Suprapubic skin (tissue), 4 donors: ENCODE measurements at places on chromosomes 3 and 15.

DNA sequence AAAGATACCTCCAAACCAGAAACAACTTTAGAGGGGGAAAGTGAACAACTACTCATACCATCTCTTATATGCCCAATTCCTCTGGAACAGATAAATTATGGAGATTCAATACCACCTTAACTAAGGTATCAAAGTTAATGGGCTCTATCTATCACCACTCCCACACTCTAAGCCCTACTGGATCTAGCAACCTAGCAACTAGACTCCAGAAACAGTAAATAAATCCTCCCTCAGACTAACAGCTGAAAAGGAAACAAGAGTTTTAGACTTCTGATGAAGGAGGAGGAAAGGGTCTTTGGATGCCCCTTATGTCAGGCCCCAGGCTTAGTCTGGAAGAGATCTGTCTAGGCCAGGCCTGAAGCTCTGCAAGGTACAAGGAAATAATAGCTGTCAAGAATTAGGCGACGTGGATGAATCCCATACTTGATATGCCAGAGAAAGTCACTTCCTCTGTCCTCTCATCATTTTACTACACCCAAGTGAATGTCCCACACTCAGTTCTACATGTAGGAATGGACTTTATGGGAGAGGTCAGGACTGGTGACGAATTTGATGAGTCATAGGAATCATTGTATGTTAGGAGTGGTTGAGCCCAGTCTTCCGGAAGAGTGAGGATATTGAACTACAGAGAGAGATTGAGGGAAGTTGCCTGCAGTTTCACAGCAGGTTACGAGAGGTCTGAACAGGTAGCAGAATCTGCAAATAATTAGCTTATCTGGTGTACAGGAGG, 113.8 kb downstream of the AKAP13 start:
- no peaks in the 10 kb centered on the region for H3K36me3 ChIP-seq
- peaks cover 62% of the 10 kb centered on the region for H3K4me1 ChIP-seq
- H3K27ac ChIP-seq: peak overlapping the region; percentile 69
- DNase-seq: no peak

DNA sequence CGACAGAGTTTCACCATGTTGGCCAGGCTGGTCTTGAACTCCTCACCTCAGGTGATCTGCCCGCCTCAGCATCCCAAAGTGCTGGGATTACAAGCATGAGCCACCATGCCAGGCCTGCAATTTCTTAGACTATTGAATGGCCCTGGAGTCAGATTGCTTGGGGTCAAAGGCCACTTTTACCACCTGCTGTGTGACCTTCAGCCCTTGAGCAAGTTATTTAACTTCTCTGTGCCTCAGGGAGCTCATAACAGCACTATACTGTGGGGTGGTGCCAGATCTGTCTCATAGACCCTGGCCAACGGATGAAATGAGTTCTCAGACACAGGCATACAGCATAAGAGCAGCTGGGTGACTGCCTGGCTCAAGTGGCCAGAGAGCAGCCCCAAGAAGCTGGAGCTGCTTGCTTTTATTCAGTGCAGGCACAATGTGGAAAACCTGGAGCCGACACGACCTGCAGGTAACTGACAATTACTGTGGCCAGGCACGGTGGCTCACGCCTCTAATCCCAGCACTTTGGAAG, 44.9 kb upstream of the FURIN start:
- no peaks in the 10 kb centered on the region for H3K27me3 ChIP-seq
- H3K36me3 ChIP-seq: no peaks in the 10 kb centered on the region
- no peak overlapping the region for H3K4me3 ChIP-seq
- H3K27ac ChIP-seq: no peak overlapping the region
- H3K4me1 ChIP-seq: peaks cover 5% of the 10 kb centered on the region

DNA sequence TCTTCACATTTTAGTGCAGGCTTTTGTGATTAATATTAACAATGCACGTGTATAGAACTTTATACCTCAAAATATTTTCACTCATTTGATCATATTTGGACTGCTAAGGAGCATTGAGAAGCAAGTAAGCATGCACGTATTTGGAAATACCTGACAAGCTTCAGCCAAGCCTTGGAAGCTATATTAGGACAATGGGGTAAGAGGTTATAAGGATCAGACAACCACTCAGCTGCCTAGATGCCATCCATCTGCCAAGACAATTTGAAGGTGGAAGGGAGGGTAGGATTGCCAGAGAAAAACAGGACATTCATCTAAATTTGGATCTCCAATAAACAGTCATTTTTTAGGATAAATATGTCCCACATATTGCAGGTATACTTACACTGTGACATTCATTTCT, 394.9 kb upstream of the CFAP20DC start:
- no peaks in the 10 kb centered on the region for H3K27me3 ChIP-seq
- no peak for DNase-seq
- no peak overlapping the region for H3K4me3 ChIP-seq
- no peaks in the 10 kb centered on the region for H3K4me1 ChIP-seq

DNA sequence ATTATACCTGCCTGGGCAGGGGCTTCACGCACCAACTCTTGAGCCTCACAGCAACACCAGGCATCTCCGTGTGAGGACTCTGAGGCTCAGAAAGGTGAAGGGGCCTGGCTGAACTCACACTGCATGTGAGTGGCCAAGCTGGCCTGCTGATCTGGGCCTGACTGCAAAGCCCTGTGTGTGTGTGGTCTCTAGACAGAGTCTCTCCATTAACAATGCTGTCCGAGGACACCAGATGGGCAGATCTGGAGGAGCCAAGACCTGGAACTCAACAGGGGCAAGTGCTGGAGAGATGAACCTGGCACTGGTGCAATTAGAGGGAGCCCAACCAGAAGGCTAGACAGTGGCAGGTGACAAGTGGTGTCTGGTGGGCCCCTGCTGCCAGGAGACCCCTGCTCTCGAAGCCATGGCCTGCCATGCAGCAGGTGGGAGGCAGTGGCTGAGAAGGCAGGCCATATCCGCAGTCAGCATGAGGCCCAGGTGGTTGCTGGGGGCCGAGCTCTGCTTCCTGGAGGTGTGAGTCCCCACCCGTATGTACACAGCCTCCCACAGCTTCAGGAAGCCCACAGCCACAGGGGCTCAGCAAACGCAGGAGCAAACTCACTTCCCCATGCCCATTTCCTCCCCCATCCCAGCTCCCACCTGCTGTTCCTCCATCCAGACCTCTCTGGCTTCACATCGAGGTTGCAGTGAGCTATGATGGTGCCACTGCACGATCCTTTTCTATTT, 39.0 kb downstream of the CYP11A1 start:
- no peaks in the 10 kb centered on the region for H3K4me1 ChIP-seq
- no peak overlapping the region for H3K4me3 ChIP-seq
- H3K36me3 ChIP-seq: no peaks in the 10 kb centered on the region
- no peaks in the 10 kb centered on the region for H3K27me3 ChIP-seq

DNA sequence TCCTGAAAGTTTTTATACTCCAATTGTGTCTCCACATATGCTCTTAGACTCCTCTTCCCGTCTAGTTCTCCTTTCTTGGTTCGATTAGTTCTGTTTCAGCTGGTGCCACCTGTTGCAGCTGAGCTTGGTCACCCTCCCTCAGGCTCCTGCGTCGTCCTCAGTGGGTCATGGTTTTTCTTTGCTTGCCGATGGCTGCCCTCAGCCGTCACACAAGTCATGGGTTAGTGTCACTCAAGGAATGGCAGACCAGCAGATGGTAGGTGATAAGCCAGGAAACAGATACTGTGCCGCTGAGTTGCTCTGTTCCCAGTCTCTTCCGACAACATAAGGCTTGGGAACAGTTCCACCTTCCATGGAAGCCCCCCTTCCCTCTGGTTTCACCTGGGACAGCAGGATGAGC, 109.9 kb downstream of the IGF1R start:
- no peak overlapping the region for H3K27ac ChIP-seq

DNA sequence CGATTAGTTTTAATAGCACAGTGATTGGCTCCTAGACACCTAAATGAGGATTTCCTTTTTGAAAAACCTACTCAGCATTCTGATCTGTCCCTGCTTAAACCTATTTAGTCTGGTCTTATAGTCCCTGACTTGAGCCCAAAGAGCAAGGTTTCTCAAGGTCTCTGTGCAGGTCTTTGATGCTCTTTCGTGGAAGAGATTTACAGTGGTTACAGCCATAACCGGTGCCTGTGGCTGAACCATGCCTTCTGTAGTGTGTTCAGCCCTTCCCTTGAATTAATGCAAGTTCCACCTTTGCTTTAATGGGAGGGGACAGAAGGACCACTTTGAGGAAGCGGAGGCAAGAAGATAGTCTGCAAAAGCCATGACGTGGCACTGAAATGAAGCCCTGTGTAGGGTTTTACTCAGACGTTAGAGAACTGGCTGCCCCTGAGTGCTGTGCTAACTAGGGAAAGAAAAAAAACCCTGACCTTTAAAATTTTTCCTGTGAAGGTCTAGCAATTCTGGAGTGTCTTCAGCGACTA, 43.0 kb downstream of the ZBTB38 start:
- H3K27me3 ChIP-seq: no peaks in the 10 kb centered on the region
- H3K4me3 ChIP-seq: no peak overlapping the region
- peak overlapping the region; percentile 95 for H3K27ac ChIP-seq
- H3K4me1 ChIP-seq: peaks cover 75% of the 10 kb centered on the region
- peaks cover 25% of the 10 kb centered on the region for H3K36me3 ChIP-seq
- DNase-seq: no peak

DNA sequence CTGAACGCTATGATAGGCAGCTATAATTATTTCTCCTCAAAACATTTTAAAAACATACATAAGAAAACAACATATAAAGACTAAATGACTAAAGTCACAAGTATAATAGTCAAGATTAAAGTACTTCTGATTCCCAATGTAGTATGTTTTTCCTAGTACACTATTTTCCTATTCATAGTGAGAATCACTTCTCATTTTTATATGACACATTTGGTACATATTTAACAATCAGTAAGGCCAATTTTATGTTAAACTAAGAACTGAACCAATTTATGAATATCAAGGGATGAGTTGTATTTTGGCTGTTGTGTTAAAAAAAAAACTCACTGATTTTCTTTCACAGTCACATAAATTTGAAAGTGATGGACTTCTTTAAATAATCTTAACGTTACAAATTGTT, 79.7 kb downstream of the DENND4A start:
- no peak overlapping the region for H3K27ac ChIP-seq
- H3K4me3 ChIP-seq: no peak overlapping the region
- H3K4me1 ChIP-seq: no peaks in the 10 kb centered on the region
- no peaks in the 10 kb centered on the region for H3K27me3 ChIP-seq

GRCh38 chr15:50685191-50685975, 1.2 kb downstream of the TRPM7 start:
- no peak for DNase-seq
- H3K27me3 ChIP-seq: no peaks in the 10 kb centered on the region
- H3K36me3 ChIP-seq: no peaks in the 10 kb centered on the region
- H3K27ac ChIP-seq: peak overlapping the region; percentile 96
- peak overlapping the region; percentile 83 for H3K4me3 ChIP-seq

DNA sequence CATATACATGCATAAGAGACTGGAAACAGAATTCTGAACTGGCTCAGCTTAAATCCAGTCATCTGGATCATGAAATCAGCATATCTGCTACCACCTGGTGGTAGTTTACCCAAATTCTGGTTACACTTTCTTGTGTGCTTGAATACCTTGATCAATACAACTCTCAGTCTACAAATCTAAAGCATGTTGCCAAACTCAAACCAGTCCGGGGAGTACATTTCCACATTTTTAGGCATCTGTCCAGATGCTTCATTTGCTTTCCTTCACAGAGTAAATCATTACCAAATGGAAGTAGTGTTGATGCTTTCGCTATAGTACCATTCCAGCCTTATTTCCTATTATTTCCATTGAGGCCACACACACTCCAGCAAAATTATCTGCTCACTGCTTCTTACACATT, 126.4 kb downstream of the P2RY1 start:
- no peaks in the 10 kb centered on the region for H3K27me3 ChIP-seq
- DNase-seq: no peak
- H3K4me3 ChIP-seq: no peak overlapping the region
- H3K27ac ChIP-seq: no peak overlapping the region
- H3K4me1 ChIP-seq: peaks cover 8% of the 10 kb centered on the region

GRCh38 chr15:69802432-69802831, 295.3 kb downstream of the TLE3 start:
- no peak overlapping the region for H3K27ac ChIP-seq
- peaks cover 17% of the 10 kb centered on the region for H3K4me1 ChIP-seq
- H3K27me3 ChIP-seq: no peaks in the 10 kb centered on the region
- H3K36me3 ChIP-seq: no peaks in the 10 kb centered on the region
- H3K4me3 ChIP-seq: no peak overlapping the region

DNA sequence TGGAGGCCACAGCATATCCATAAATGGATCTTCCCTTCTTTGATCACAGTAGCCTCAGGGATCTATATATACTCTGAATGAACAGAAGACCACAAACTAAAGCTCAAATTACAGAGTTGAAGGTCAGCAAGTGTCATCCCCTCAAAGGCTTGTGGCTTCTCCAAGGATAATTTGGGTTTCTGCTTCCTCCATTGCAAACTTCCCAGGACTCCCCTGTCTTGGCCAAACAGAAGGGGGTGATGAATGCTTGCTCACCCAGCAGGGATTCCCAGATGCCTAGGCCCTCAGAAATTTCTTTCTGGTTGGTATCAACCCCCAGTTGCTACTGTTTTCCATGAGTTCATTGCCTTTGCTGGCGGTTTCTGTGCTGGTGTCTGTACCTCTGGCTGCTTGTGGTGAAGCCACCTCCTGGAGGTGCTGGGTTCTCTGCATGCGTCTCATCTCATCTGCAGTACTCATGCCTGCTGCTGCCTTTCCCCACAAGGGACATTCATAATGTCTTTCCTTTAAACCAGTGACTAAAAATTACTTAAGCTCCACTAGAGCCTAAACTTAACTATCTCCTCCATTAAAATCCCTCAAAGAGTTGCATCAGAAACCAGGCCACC, 17.7 kb downstream of the ENTPD3 start:
- H3K4me1 ChIP-seq: no peaks in the 10 kb centered on the region
- H3K27ac ChIP-seq: no peak overlapping the region
- H3K27me3 ChIP-seq: no peaks in the 10 kb centered on the region
- no peaks in the 10 kb centered on the region for H3K36me3 ChIP-seq

GRCh38 chr3:149352556-149352955, 19.1 kb upstream of the TM4SF18 start:
- H3K36me3 ChIP-seq: no peaks in the 10 kb centered on the region
- peak; percentile 66 for DNase-seq
- no peak overlapping the region for H3K4me3 ChIP-seq

- no peak overlapping the region for H3K27ac ChIP-seq
- DNase-seq: no peak
- no peaks in the 10 kb centered on the region for H3K27me3 ChIP-seq
- H3K4me3 ChIP-seq: no peak overlapping the region
These were observed 146.5 kb downstream of the XXYLT1 start for GRCh38 chr3:195124378-195124992.

GRCh38 chr3:122794779-122795673, at the start of gene SLC49A4:
TSS of gene SLC49A4 (plus strand) at chr3:122795069. CDS start at chr3:122795193, 124 bp downstream.
- H3K4me1 ChIP-seq: peaks cover 50% of the 10 kb centered on the region
- H3K27me3 ChIP-seq: no peaks in the 10 kb centered on the region
- H3K36me3 ChIP-seq: no peaks in the 10 kb centered on the region
- H3K4me3 ChIP-seq: peak within 1 kb of the TSS; percentile 90

GRCh38 chr3:5376761-5377160, 189.3 kb downstream of the EDEM1 start:
- H3K36me3 ChIP-seq: no peaks in the 10 kb centered on the region
- no peak overlapping the region for H3K27ac ChIP-seq
- no peaks in the 10 kb centered on the region for H3K4me1 ChIP-seq
- H3K4me3 ChIP-seq: no peak overlapping the region
- DNase-seq: no peak

- peak overlapping the region; percentile 97 for H3K27ac ChIP-seq
- no peak overlapping the region for H3K4me3 ChIP-seq
- DNase-seq: no peak
- no peaks in the 10 kb centered on the region for H3K27me3 ChIP-seq
These were observed 6.7 kb downstream of the CISH start for GRCh38 chr3:50604628-50605588.

- H3K36me3 ChIP-seq: no peaks in the 10 kb centered on the region
- H3K4me3 ChIP-seq: no peak overlapping the region
- no peaks in the 10 kb centered on the region for H3K4me1 ChIP-seq
- no peaks in the 10 kb centered on the region for H3K27me3 ChIP-seq
- no peak overlapping the region for H3K27ac ChIP-seq
These were observed 8.0 kb downstream of the CLDN16 start for GRCh38 chr3:190396001-190396400.
